ENCODE measurements at places on chromosomes 7 and 10.

DNA sequence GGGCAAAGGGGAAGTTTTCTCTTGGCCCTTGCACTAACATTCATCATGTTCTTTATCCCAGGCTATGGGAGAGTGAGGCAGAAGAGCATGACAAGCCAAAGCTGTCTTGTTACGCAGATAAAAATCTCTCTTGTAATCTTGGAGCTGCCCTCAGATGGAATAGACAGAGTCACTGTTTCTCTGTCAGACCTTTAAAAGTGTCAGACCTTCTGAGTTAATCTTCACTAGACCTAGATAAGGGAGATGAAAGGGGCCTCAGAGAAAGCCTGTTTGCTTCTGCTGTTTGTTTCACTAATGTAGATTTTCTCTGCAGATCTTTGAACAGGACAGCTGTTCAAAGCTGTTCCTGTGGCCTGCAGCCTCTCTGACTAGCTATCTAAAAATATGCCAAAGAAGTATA, 112.9 kb downstream of the KIF20B start:
- DNase-seq, result no peak

DNA sequence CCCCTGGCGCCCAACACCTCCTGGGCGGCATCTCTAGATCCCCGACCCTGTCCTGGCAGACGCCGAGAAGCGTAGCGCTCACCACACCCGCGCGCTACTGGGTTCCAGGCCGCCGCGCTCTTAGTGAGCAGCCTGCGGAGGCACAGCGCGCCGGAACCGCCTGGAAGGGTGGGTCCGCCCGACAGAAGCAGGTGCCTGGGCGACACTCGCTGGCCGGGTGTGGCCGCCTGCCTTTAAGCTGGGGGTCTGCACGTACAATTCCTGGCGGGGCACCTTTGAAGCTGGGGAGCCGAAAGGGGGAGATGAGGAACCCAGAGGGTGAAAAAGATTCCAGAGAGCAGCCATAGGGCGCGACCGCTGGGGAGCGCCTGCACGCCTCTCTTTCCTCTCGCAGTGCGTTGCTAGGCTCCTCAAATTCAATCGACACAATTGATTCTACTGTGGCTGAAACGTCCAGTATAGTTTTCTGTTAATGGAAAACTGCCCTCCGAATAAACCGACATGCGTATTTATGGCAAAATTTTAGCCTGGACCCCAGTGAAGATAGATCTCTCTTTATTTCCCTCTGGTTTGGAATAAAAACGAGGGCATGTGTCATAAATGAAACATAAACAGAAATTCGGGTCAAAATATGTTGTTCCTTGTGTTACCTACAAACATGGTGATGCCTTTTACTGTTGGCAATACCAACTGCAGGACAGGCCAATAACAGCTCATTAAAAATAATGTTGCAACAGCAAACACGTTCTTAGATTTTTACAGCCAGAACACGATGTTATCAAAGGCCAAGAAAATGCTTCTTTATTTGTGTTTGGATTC, 4.6 kb downstream of the HMX3 start:
- no peak for DNase-seq

GRCh38 chr10:123354521-123354920, 200.3 kb downstream of the BUB3 start:
- no peak for DNase-seq

GRCh38 chr7:150358988-150359621, 9.5 kb upstream of the REPIN1 start:
- no peak for DNase-seq

DNA sequence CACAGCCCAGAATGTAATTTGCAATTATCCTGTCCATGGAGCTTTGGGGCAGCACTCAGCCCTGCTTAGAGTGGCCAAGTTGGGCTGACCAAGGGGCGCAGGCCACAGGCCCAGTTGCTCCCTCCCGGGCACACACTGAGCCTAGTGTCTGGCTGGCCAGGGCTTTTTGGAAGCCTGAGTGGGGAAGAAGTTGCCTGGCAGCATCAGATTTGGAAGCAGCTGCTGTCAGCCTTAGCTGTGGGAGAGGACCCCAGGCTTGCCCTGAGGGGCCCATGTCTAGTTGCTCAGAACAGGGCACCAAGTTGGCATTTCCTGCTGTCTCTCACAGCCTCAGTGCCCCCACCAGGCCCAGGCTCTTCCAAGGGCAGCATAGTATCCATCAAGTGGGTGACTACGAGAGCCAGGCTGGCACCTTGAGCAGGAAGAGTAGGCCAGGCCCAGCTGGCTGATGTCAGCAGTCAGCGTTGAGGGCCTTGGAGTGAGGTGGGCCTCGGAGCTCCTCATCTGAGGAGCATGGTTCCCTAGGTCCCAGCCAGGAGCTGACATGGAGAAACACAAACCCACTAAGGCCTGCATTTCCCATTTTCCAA, 14.4 kb downstream of the ANTXRL start:
- DNase-seq, result no peak

Data from stimulated activated naive CD4-positive, alpha-beta T cell treated with Interleukin-2 at 50 U/mL for 16 hours (primary cell).